ENCODE measurements at places on chromosomes 16 and 17.

- no peak for DNase-seq
Observed at GRCh38 chr17:73386561-73386960, 74.8 kb upstream of the CDC42EP4 start.

- no peak for DNase-seq
Observed at GRCh38 chr16:15726715-15727114, 76.7 kb downstream of the NDE1 start.

- DNase-seq: no peak
Observed at GRCh38 chr17:40499551-40500189, 1.8 kb downstream of the TNS4 start.

DNA sequence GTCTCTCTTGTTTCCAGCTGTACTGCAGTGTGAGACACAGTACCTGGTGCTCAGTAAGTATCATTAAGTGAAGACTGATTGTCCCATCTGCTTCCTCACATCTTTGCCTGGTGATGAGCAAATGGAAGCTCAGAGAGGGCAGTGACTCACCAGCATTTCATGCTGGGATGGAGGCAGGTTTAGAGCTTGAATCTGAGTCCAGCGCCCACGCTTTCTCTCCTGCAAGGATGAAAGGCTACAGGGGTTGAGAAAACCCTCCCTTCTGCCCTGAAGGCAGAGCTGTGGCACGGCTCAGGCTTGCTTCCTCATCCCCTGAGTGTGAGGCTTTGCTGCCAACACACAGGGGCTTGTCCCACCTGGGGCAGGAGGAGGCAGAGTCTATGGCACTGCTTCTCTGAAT, 1.5 kb upstream of the RNF112 start:
- no peak for DNase-seq

- no peak for DNase-seq
Observed at GRCh38 chr16:51710905-51711563, 560.0 kb upstream of the SALL1 start.

DNA sequence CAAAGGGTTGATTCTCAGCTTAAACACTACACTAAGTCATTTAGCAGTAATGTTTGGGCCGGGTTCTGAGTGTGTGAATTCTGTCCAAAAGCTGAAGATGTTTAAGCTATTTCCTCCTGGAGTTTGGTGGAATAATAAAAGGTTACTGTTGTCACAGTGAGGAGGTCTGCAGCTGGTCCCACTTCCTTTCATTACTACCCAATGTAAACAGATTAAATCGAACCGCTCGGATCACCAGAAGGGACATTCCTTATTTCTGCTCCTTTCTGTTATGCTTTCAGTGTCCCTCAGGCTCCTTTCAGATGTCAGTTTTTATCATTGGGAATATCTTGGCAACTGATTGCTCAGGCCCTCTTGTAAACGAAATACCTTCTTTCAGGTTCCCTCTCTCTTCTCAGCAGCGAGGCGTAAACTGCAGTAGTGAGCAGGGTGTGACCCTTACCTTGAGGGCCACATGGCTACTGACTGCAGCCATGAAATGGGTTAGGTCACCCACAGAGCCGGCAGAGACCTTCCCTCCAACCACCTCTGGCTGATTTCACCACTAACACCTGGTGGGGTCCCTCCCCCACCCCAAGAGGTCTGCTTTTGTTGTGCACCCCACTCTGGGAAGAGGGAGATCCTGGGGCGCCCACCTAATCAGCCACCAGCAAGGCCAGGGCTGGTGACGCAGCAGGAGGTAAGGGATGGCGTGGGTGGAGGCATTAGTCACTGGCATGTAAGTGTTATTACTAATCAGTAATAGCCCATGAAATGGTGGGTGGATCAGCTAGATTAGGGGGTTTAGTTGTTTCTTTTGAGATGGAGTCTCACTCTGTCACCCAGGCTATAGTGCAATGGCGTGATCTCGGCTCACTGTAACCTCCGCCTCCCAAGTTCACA, 117.6 kb downstream of the VPS53 start:
- no peak for DNase-seq

DNA sequence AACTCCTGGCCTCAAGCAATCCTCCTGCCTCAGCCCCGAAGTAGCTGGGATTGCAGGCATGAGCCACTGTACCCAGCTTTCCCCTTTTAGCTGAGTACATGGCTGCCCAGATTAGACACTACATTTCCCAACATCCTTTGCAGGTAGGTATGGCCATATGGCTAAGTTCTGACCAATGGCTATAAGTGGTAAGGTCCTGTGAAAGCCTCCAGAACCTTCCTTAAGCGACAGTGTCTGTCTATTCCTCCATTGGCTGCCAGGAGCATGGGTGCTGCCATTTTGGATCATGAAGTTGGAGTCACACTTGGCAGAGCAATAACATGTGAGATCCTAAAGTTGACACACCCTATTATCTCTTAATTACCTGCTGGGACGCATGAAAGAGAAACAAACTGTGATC, 24.4 kb upstream of the CRHR1 start:
- DNase-seq: no peak

DNA sequence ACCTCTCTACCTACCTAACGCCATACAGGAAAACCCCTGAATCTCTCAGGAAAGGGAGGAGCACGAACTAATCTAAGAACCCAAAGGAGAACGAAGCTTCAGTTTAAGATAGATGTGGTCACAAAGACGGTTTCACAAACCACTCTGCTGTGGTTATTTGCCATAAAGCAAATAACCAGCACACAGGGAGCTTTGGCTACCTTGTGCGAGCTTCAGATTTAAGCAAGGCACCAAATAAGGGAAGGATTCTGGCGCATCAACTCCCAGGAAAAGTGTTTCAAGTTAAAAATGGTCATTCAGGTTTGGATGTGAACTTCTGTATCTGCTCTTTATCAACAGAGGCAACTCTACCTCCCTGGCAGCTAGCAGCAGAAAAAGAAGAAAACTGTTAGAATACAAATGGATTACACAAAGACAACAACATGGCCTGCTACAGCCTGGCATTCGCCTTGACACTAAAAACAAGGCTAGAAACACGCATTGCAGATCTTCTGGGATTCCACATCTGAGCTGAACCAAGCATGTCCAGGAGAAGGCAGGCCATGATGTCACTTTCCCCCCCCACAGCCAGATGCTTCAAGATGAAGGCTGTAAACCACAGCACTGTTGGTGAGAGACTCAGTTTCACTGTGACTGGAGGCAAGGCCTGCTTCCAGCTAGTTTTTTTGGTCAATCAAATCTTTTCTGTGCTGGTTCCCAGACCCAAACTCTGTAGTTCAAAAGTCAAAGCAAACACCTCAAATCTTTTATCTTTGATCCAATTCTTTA, 43.6 kb downstream of the SMG6 start:
- peak; percentile 51 for DNase-seq

DNA sequence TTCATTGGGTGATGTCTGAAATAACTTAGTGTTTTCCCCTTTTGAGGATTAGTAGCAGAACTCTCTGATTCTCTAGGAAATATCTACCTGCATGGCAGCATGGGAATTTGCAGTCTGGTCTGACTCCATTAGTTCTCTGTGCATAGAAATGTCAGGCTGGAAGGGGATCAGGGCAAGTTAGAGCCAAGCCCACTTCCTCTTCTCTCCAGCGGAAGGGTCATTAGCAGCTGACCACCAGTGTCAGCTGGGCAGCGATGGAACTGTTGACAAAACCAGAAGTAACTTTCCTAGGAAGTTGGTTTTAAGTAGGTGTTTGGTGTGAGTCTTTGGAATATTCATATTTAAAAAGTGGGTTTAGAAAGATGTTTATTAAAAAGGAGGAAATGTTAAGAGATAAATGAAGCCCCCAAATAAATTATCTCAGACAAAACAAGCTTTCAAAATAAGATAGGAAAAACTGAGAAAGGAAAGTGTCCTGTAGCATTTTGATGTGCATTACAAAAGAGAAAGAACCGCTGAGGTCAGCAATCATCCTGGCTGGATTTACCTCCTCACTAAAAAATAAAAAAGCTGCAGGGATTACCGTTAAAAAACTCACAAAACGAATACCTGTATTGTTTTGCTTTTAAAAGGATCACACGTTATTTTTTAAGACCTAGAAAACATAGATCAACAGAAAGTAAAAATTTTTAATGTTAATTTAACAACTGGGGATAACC, 32.4 kb upstream of the MMD start:
- no peak for DNase-seq

DNA sequence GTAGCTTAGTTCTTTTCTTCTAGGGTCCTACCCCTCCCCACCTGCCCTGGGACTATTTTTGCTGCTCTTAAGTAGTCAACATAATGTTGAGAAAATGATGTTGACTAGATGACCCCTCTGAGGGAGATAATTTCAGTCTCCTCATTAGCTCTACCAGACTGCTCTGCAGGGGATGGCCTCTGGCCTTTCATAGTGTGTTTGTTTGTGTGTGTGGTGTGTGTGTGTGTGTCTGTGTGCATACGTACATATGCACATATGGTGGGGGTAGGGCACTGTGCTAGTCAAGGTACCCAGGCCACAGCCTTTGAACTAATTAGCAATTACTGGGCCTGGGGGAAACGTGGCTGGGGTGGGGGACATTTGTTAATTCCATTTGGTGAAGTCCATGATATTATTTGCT, 254.0 kb downstream of the SHISA9 start:
- no peak for DNase-seq

GRCh38 chr17:61880589-61881102, 17.3 kb upstream of the BRIP1 start:
- no peak for DNase-seq

DNA sequence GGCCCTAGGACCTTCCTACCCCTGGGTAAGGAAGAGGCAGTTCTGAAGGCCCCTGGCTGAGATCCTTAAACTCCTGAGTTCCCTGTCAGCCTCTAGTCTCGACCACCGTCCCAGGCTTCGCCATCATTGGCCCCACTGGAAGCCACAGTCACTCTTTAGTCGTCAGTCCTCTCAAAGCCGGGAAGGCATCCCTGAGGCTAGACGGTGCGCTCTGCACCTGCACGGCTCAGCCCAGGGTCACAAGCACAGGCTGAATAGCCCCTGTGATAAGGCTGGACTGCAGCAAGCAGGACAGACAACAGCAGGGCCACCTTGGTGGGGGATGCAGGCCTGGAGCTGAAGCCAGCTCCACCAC, 3.3 kb upstream of the HEXIM1 start:
- DNase-seq: no peak

- peak; percentile 94 for DNase-seq
Observed at GRCh38 chr17:5419356-5419958, at the start of gene NUP88. Gene NUP88, minus strand, starts transcription at chr17:5419662. Its CDS starts 12 bp downstream, at chr17:5419650.

GRCh38 chr16:49556606-49557446, 183.2 kb downstream of the C16orf78 start:
- no peak for DNase-seq

GRCh38 chr17:47180337-47180736, 8.8 kb downstream of the CDC27 start:
- DNase-seq: no peak

- no peak for DNase-seq
Observed at GRCh38 chr17:78605429-78605828, 28.2 kb upstream of the DNAH17 start.

DNA sequence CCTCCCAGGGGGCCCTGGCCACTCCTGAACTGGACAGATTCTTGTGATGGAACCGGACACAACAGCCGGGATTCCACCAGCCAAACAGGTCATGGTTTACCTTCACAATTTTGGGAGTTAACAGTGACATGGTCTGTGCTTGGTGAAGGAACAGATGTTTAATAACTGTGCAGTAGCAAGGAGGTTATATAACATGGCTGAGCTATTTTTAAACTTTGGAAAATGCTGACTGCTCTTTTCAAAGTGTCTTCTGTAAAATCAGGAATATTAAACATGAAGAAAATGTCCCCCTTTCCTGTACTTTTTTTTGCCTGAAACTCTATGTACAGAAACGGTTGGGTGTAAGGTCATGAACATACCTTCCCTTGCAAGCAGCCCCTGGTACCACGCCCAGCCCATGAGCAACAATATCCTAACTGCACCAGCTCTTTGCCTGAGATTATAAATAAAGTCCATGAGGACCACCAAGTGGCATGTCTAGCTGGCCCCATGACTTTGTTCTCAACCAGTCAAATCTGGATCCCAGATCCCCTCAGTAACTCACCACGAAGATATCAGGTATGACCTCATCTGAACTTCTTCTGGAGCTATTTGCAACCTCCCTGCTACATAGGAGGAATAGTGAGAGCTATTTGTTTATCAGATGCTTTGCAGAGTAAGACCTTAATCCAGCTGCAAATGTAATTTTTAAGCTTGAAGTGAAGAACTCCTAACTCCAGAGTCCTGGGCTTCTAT, 249.1 kb downstream of the GRIN2A start:
- DNase-seq: no peak

GRCh38 chr17:37702598-37702997, 42.3 kb downstream of the HNF1B start:
- DNase-seq: no peak

- DNase-seq: no peak
Observed at GRCh38 chr16:68762996-68763756, 26.1 kb downstream of the CDH1 start.

DNA sequence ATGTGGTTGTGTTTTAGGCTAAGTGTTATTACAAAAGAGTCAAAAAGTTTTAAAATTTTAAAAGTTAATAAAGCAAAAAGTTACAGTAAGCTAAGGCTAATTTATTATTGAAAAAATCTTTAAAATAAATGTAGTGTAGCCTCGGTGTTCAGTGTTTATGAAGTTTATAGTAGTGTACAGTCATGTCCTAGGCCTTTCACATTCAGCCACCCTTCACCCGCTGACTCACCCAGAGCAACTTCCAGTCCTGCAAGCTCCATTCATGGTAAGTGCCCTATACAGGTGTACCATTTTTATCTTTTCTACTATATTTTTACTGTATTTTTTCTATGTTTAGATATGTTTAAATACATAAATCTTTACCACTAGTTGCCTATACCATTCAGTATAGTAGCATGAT, 98.5 kb upstream of the RPRML start:
- no peak for DNase-seq

- peak; percentile 64 for DNase-seq
Observed at GRCh38 chr16:9123871-9124270, 32.4 kb downstream of the HAPSTR1 start.

DNA sequence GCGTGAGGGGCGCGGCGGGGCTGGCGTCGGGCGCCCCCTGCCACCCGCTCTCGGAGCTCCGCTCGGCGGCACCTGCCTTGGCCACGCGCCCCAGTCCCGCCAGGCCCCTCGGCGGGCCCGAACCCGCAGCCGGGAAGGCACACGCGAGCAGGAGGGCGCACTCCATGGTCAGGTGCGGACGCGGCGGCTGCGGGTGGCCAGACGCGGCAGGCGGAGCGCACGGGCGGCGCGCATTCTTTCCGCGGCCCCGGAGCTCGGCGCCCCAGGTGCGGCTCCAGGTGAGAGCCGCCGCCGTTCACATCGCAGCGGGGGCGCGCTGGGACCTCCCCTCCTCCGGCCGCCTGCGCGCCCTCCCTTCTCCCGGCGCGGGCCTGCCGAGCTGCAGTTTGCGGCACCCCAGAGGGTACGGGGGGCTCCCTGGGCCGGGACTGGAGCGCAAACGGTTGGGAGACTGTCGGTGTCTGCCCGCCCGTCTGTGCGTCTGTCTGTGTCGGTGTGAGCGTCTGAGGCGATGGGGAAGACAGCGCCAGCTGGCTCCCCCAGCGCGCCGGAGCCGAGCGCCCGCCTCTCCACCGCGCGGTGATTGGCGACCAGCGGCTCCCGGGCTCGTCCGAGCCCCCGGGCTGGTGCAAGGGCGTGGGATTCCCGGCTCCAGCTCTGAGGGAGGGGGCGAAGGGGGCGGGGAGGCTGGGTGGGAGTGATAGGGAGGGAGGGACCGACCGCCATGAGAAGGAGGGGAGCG, at the start of gene ADAMTS18:
ADAMTS18 (minus strand) TSS at position 505 of the 742 bp plus-strand sequence; CDS start at position 166, 339 bp downstream.
- DNase-seq: no peak
